ENCODE measurements at places on chromosomes 1 and 21.

DNA sequence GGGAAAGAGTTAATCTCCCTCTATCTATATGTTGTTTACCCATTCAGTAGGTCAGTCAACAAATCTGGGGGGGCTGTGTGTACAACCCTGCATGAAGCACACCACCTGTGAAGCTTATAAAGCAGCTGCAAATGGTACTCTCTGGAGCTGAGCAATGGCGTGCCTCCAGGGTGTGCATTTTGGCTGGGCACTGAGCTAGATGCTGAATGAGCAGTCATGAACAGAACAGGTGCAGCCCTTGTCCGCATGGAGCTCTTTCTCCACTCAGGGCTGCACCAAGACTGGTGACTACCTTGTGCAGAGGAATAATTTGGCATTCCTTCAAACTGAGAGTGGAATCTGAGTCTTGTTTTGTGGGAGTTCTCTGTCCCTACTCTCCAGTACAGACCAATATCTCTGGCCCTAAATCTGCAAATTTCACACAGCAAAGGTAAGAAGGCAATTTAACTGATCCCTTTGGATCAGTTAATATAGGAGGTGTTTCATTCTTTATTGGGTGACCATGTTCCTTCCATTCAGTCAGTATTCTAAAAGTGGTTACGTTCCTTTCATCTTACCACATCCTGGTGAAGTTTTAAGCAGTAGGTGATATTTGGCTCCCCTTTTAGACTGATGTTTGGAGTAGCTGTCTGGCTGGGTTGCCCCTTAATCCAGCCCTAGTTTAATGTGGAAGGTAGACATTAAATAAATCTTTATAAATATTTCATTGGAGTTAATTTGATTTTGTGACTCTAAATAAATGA is 76.0 kb downstream of the GPR88 start:
- no peak for DNase-seq

DNA sequence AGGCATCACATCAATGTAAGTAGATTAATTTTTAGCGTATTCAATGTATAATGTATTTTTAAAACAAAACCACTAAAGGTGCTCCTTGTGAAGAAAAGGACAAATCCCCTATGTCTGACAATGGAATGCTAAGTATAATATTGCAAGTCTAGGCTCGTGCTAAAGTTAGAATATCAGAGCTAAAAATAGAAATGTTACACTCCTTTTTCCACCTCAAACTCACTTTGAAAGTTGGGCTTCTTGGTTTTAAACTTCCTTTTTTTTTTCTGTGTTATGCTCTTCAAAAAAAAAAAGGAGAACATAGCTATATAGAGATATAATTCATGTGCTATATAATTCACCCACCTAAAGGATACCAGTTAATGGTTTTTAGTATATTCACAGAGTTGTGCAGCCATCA is 3.6 kb upstream of the SERBP1 start:
- DNase-seq: no peak

- no peak for DNase-seq
Observed at GRCh38 chr21:46344219-46344915, 20.4 kb downstream of the PCNT start.

DNA sequence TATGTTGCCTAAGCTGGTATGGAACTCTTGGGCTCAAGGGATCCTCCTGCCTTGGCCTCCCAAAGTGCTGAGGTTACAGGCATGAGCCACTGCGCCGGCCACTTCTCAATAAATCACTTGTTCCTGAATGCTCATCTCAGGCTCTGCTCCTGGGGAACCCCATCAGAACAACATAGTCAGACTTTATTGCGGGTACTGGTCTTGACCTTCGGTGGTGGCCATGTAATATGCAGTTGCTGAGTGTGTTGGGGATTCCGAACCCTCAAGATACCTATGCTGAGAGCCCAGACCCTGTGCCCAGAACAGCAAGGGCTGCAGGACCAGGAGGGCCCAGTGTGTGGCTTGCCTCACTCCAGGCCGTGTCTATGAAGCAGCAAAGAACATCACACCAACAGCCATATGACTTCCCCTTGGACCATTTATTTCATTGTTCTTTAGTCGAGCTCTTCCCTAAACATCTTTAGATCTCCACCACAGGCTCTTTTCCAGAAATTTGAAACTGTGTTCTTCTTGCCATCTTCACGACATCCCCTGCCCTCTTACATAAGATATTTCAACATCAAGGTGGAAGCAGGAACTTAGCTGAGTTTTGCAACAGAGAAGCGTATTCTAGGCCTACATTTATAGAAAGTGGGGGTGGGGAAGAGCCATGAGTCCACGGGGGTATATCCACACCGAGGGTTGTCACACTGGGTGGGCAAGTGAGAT is 12.7 kb upstream of the SDHB start:
- no peak for DNase-seq

GRCh38 chr1:36400825-36401601 is 3.3 kb upstream of the LSM10 start:
- DNase-seq: no peak

DNA sequence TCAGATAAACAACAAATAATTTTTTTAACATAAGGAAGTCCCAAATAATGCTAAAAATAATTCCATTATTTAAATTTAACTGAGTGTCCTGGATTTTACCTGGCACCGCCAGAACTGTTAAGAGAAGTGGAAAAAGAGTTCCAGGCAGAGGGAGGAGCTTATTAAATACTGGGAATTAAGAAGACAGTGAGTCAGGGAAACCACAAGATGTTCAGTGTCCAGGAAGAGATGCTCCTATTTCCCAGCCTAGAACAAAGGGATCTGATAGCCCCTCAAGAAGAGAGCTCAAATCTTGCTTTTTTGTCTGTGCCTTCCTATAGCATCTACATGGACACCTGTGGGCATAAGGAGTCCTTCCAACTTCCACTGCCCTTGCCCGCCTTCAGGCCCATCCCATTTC is 85.9 kb downstream of the PGM1 start:
- no peak for DNase-seq
